H4 (cell line): ENCODE measurements at places on chromosomes 2 and 18. TPM values are rescaled to one million over a fixed set of nuclear protein-coding genes. Genes with fewer than 3 reads are reported as not detected.

GRCh38 chr2:59171019-59171418 is 929.9 kb upstream of the FANCL start:
- no peak for DNase-seq

- no peak for DNase-seq
These were observed 29.2 kb upstream of the STK17B start for GRCh38 chr2:196200557-196200956.

- DNase-seq, result no peak
These were observed 5.6 kb downstream of the DES start for GRCh38 chr2:219423652-219424377.

GRCh38 chr2:155633887-155634570 is 698.5 kb downstream of the NR4A2 start:
- DNase-seq, result no peak

DNA sequence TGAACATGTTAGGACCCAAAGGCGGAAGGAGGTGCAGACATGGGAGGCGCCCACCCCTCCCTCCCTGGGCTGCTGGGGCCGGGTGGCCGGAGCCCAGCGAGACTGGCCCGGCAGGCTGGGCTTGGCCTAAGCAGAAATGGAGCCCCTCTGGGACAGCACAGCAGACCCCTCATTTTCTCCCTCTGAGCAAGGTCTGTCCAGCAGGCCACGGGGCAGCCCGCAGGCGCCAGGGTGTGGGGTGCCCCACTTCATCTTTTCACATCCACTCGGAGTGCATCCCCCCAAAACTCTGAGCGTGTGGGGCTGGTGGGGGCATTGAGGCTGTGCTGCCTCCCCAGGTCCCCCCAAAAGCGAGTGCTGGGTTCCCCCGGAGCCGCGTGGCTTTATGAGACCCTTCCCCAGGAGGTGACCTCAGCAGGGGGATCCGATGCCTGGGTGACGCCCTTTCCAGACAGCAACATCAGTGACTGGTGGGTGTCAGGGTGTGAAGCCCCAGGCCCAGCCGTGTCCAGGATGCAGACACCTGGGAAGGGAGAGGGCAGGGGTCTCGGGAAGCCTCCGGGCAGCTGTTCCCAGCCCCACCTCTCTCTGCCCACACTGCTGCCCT is 36.7 kb upstream of the GPC1 start:
- no peak for DNase-seq

GRCh38 chr2:47346-47725 is 1.0 kb upstream of the FAM110C start:
- no peak for DNase-seq

DNA sequence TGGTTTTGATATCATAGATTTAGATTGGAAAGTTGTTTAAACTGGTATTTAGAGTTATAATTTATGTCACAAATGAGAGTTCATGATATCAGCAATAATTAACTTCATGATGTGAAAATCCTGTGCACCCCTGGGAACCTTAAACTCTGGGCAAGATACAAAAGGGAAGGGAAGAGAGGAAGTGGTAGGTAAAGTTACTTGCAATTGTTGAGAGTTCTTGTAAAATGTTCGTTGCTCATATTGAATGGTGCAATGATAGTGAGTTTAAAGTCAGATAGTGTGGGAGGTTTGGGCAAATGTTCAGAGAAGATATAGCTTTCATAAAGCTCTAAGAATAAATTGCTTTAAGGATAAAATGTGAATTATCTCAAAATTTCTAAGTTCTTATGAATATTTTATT is 75.4 kb downstream of the SP110 start:
- no peak for DNase-seq

DNA sequence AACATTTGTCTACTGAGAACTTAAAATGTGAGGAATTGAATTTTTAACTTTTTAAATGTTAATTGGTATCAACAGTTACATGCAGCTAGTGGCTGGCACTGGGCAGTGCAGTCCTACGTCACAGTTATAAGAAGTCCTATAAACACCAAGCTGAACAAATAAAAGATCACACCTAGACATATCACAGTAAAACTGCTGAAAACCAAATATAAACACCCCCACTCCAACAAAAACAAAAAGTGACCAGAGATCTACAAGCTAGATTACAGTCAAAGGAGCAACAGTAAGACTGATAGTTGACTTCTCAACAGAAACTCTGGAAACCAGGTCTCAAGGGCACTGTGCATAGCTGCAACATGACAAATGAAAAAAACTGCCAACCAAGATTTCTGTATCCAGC is 19.4 kb downstream of the TLK1 start:
- DNase-seq, result no peak

DNA sequence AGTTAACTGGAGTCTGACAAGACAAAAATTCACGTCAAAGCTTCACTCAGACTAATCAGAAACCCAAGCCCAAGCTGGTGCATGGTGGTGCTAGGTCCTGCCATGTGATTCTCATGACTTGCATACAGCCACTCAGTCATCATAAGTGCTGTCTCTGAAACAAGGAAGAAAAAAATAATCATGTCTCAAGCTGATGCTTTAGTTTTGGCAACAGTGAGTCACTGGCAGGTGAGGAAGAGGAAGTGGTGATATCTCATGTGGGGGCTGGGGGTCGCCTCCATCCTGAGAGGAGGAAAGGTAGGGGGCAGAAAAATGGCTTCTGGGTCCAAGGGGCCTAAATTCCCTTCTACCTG is 136.3 kb downstream of the TMEM163 start:
- no peak for DNase-seq

- DNase-seq, result peak; percentile 84
These were observed 58.3 kb downstream of the WDR7 start for GRCh38 chr18:56709463-56709862.

GRCh38 chr2:219557791-219558785 is 13.3 kb downstream of the OBSL1 start:
- DNase-seq, result no peak

DNA sequence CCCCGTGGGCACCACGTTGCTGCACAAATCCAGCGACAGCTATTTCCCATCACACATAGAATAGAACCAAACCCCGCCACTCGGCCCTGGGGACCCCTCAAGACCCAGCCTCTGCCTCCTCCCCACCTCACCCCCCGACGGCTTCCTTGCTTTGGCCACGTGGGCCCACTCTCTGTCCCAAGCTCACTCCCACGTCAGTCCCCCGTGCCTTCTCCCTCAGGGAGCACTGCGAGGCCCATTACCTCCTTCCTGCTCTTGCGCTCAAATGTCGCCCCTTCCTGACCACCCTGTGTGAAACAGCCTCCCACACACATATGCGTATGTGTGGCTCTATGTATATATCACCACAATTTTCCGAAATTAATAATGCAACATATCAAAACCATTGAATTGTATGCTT is 239.7 kb downstream of the SH3BP4 start:
- DNase-seq, result no peak

GRCh38 chr18:933082-933481 is 28.4 kb downstream of the ADCYAP1 start:
- no peak for DNase-seq

- no peak for DNase-seq
These were observed 85.1 kb downstream of the UGP2 start for GRCh38 chr2:63926815-63927214.

Gene HK2
- 4.3 and 6.0 TPM in 2 replicates for total RNA-seq

Gene CD28
- not detected in 2 replicates for total RNA-seq

Gene DNER
- total RNA-seq, result 7.1 and 8.7 TPM in 2 replicates

Gene UCN
- total RNA-seq, result 0.53 TPM in 1 of 2 replicates, not detected in the other

Gene SLC25A52
- total RNA-seq, result 0.29 TPM in 1 of 2 replicates, not detected in the other

Gene B3GNT7
- 0.06 TPM in 1 of 2 replicates, not detected in the other for total RNA-seq

Gene SLC4A1AP
- 16.6 and 17.4 TPM in 2 replicates for total RNA-seq

Gene CREG2
- total RNA-seq, result not detected in 2 replicates

Gene HOXD3
- total RNA-seq, result 0.29 and 0.70 TPM in 2 replicates

Gene CABLES1
- 9.6 and 11.7 TPM in 2 replicates for total RNA-seq

Gene POMC
- total RNA-seq, result not detected in 2 replicates
